ENCODE measurements at places on chromosomes 4 and X. TPM values are rescaled to one million over a fixed set of nuclear protein-coding genes. Genes with fewer than 3 reads are reported as not detected.

DNA sequence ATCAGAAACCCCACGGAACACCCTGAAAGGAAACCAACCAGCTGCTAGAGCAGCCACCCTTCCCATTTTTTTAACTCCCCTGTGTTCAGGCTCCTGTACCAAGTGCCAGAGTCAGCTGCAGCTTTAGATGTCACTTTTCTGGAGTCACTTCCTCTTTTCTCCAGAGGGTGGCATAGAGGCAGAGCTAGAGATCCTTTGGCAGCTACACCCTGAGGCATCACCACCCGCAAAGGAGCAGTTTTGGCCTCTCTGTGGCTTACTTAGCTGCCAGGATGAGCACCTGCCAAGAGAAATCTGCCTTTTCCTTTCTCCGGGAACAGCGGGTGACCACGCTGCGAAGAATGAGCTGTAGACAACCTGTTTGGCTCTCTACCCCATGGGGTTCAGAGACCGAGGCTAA, 58.0 kb upstream of the CHRDL1 start:
- no peak for DNase-seq
- H3K36me3 ChIP-seq: no peaks in the 10 kb centered on the region
- H3K4me3 ChIP-seq: no peak overlapping the region
- H3K27ac ChIP-seq: no peak overlapping the region
- peaks cover 25% of the 10 kb centered on the region for H3K27me3 ChIP-seq

GRCh38 chr4:138056541-138056940, 185.6 kb downstream of the SLC7A11 start:
- H3K36me3 ChIP-seq: no peaks in the 10 kb centered on the region
- no peak overlapping the region for H3K27ac ChIP-seq
- H3K4me3 ChIP-seq: no peak overlapping the region
- DNase-seq: no peak

DNA sequence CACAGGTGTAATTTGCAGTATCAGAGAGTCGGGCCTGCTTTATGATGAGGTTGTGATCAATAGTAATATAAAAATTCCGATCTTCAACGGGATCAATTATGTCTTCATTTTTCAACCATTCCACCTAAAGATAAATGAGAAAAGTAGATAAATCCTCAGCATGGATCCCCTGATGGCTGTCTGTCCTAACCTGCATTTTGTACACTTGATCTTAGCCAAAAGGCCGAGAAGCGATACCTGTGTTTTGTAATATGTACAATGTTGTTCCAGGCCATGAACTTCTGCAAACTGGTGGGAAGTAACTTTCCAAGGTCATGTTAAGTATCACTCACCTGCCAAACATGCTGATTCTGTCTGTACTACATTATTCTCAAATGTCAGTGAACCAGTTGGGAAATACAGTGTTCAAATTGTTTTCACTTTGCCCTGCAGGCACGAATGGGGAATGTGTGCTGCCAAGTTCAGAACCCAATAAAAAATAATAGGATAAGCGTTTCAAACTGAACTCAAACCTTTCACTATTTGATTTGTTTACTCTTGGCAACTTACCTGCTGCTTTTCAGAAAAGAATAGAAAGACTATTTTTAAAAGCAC, 298.1 kb downstream of the UNC5C start:
- H3K36me3 ChIP-seq: no peaks in the 10 kb centered on the region
- no peak for DNase-seq
- H3K4me3 ChIP-seq: no peak overlapping the region
- H3K27me3 ChIP-seq: no peaks in the 10 kb centered on the region
- H3K4me1 ChIP-seq: no peaks in the 10 kb centered on the region
- H3K27ac ChIP-seq: no peak overlapping the region

GRCh38 chr4:122053186-122053585, 98.9 kb upstream of the BLTP1 start:
- no peak for DNase-seq
- H3K27ac ChIP-seq: no peak overlapping the region
- no peaks in the 10 kb centered on the region for H3K36me3 ChIP-seq
- no peak overlapping the region for H3K4me3 ChIP-seq
- no peaks in the 10 kb centered on the region for H3K4me1 ChIP-seq
- H3K27me3 ChIP-seq: peaks cover 6% of the 10 kb centered on the region

- peaks cover 11% of the 10 kb centered on the region for H3K27me3 ChIP-seq
- H3K36me3 ChIP-seq: no peaks in the 10 kb centered on the region
- no peaks in the 10 kb centered on the region for H3K4me1 ChIP-seq
- no peak overlapping the region for H3K4me3 ChIP-seq
- no peak overlapping the region for H3K27ac ChIP-seq
Measured at GRCh38 chrX:40291553-40291952, 193.8 kb upstream of the BCOR start.

DNA sequence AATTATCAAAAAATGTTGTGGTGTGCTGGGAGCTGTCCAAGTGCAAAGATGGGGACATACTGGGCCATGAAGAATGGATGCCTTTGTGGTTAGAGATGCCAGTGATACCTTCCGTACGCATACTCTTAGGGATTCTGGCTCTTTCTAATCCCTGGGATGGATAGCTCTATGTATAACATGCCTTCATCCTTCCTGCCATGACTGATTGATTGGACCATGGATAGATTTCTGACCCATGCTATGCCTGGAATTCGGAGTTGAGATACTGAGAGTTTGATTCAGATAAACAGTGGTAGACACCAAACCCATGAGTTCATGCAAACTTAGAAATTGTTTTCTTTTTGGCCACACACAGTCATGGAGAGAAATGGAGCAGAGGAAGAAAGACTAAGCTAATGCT, 147.2 kb upstream of the WDFY3 start:
- H3K4me3 ChIP-seq: no peak overlapping the region
- H3K27me3 ChIP-seq: no peaks in the 10 kb centered on the region
- H3K36me3 ChIP-seq: peaks cover 9% of the 10 kb centered on the region
- no peak overlapping the region for H3K27ac ChIP-seq

DNA sequence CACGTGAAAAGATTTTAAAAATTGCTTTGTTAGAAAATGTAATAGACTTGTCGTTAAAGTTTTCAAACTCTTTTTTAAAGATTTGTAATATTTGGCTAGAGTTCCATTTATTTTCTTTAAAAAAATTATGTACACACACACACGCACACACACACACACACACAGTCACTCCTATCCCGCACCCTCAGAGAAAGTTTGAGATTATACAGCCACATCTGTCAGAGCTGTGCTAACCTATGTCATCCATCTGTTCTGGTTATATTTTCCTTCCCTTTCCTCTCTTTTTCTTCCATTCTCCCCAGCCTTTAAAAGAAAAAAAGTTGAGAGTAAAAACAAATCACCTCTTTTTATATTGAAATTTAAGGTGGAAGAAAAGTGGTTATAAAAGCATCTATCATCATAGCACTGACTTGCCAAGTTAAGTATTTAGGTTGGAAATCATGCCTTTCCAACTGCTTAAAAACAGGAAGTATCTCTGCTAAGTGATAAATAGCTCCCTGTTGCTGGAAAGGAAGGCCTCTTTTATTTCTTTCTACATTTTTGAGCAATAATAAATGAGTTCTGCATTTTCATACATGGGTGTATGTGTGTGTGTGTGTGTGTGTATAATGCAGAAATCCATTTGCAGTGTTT, 163.3 kb upstream of the SPRY1 start:
- H3K4me3 ChIP-seq: no peak overlapping the region
- no peaks in the 10 kb centered on the region for H3K27me3 ChIP-seq
- H3K27ac ChIP-seq: no peak overlapping the region

TAF1 gene
- 62.2 TPM for total RNA-seq

POU4F2 gene
- total RNA-seq: not detected

SLC26A1 gene
- total RNA-seq: 0.88 TPM
